Activated CD4-positive, alpha-beta T cell treated with anti-CD3 and anti-CD28 coated beads for 36 hours (primary cell): ENCODE measurements at places on chromosomes 16 and 17.
A peak's percentile ranks its signal among the peaks of the same experiment; 100 is the strongest.

- no peak for DNase-seq
Measured at GRCh38 chr17:65070620-65071019, 14.1 kb upstream of the GNA13 start.

- no peak for DNase-seq
Measured at GRCh38 chr17:66375121-66375520, 72.7 kb downstream of the PRKCA start.

DNA sequence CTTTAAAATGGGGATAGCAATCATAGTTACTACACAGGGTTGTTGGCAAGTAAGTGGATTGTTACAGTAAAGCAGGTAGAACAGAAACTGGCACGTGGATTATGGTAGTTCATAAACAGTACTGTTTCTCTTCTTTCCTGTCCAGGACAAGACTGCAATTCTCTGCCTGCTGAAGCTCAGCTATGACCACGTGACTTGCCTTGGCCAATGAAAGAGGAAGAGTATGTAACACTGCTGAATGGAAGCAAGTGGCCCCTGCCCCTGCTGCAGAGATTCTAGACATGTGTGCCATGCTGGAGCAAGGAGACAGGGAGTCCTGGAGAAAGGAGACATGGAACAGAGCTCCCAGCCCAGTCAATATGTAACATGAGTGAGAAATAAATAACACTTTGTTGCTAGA is 66.6 kb upstream of the TOX3 start:
- no peak for DNase-seq

DNA sequence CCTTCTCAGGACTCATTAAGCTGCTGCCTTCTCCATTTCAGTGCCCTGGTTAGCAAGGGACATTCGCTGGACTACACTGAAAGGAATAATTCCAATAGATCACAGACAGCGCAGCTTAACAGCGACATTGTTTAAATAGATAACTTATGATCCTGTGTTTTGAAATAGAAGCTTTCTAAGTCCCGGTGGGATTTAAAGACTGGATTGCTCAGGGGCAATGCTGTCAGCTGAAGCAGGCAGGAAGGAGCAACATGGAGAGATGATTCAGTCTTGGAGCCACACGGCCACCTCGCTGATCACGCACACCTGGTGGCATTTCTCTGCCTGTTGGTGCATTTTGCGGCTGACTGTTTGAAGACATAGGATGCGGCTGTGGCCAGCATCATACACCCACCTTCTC is 292.0 kb downstream of the FOXL1 start:
- no peak for DNase-seq

GRCh38 chr16:85507342-85507741 is 105.8 kb upstream of the GSE1 start:
- no peak for DNase-seq

DNA sequence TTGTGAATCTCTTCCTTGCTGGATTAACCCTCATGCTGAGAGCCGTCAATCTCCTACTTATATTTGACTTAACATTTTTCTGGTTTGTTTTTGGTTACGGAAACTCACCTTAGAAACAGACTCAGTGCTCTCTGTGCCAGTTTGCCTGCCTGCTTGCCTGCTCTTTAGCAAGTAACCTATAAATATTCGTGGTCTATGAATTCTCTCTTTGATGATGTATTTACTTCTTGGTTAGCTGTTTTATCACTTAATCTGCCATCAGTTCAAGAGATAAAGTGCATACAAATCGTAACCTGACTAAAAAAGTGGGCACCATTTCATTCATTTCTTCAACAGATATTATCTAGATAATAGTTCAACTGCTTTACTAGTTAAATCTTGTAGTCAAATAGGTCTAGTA is 26.7 kb downstream of the CYB5B start:
- no peak for DNase-seq

DNA sequence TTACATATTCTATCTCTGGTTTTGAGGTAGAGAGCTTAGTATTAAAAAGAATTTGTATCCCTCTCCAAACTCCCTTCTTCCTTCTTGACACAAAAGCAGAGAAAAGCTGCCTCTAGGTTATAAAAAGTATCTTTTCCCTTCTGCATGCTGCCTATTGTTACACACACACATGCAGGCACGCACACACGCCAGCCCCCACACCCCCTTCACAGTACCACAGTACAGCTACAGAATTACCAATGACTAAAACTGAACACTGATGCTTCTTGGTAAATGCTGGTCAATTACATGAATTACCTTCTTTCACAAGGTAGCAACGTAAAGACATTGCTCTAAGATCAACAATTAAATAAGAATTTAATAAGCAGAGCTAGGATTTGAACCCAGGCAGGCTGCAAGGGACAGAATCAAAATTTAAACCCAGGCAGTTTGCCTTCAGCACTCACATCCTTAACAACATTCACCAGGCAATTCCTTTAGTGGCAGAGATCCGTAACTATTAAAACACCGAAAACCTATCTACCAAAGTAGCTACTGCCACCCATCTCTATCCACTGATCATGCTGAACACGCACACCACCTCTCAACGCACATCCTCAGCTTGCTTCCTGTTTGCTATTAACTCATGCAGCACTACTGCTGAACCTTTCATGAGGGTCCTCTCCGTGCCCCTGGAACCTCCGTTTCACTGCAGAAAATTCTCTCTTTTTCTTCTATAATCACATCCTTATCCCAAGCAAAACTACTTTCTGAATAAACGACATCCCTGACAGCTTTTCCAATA is 37.8 kb downstream of the YWHAE start:
- peak; percentile 68 for DNase-seq

GRCh38 chr16:1461146-1461545 is 13.7 kb downstream of the CLCN7 start:
- DNase-seq, result no peak

- DNase-seq, result no peak
Measured at GRCh38 chr16:58847902-58848661, 114.0 kb upstream of the GOT2 start.

- DNase-seq, result no peak
Measured at GRCh38 chr17:35617505-35617904, 30.4 kb downstream of the AP2B1 start.

DNA sequence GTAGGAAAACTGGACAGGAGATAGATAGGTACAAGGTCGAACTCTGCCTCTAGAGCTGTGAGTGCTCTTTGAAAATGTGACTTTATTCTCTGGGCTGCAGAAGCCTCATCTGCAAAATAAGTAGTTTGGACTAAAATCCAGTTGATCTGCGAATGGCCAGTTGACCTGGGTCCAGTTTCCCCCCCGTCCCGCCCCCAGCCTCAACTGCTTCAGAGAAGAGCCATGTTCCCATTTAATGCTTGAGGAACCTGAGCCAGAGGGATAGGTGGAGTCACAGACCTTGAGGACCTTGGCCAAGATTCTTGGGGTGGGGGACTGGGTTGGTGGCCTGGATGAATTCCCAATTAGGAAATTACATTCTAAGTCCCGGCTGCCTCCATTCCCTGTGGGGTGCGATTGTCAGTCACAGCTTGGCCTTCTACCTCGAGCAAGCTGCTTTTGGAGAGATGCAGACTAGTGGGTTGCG is 14.1 kb downstream of the TBX2 start:
- DNase-seq, result no peak

DNA sequence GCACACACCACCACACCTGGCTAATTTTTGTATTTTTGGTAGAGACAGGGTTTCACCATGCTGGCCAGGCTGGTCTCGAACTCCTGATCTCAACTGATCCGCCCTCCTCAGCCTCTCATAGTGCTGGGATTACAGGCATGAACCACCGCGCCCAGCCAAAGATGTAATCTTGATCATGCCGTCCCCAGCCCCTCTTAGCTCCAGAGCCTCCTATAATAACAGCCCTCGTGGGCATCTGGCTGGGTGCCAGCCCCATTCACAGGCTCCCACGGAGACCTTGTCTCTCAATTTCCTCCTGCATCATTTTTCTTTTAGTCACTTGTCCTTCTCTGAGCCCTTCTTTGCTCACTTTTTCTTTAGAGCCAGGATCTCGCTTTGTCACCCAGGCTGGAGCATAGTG is 94.2 kb downstream of the KATNIP start:
- DNase-seq, result no peak

- no peak for DNase-seq
Measured at GRCh38 chr16:87229230-87230188, 87.7 kb downstream of the C16orf95 start.

DNA sequence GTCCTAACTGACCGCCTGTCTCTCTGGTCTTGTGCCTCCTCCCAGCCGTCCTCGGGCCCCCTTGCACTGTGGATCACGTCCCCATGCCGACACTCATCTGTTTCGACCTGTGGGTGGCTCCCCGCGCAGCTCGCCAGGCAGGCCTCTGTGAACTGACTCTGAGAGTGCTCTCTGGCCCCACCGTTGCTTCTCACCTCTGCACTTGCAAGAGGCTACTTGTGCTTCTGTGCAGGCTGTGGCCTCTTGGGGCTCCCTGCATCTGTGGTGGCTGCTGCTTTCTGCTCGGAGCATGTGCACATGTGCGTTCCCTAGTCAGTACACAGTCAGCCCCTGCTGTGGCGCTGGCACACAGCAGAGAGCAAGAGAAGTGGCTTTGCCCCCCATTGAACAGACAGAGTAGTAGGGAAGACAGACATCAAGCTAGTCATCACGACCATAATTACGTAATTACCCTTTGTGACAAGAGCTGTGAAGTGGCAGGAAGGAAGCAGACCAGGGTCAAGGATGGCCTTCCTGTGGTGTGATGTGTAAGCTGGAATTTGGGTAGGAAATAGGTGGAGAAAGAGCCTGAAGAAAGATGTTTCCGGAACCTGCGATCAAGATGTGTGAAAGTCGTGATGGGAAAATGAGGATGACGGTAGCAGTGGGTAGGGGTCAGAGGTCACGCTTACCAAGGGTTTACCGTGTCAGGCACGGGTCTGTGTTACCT is 256.0 kb upstream of the CACNG5 start:
- no peak for DNase-seq

DNA sequence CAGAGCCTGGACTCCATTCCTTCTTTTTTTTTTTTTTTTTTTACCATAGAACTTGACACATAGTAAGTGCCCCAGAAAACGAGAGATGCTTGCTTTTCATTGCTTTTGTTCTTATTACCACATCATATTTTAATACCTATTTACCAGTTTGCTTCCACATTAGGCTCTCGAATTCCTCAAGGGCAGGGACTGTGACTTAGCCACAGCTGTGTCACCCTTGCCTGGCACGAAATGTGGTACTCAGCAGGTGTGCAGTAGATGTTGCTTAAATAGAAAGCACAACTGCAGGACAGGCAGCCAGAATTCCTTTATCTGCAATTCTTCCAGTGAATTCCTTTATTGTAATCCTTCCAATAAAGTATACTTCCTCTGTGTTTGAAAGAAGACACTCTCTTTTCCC is 393.0 kb downstream of the HAPSTR1 start:
- no peak for DNase-seq

DNA sequence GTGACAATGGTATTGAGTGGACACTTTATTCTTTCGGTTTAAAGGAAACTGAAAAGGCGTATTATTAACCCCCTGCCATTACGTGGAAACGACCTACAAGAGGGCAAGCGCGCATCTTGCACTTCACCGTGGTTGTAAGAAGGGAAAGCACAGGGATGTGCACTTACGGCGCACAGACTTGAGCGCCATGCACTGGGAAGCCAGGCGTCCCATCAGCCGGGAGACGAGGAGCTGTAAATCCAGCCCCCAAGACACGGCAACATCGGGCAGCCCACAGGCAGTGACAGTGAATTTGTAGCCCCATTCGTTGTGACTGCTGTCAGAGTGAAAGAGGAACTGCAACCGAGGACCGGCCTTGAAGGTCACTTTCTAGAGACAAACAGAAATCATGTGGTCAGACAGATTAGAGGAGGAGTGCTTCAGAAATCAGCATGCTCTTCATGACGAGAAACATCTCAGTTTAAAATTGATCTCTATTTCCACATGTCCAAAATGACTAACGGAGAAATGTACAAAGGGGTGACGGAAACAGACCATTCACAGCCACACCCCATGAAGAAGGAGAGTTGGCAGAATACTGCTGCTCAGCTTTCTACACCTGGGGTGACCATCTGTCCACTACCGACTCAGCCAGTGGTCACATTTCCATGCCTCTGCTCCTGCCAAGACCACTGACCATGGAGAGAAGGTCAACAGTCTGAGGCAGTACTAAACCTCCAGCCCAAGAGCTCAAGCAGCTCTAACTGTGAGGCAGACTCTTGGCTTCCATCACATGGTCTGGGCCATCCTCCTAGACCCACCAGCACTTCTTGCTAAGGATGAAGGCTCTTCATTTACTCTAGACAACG is 68.6 kb downstream of the ZZEF1 start:
- DNase-seq, result no peak

DNA sequence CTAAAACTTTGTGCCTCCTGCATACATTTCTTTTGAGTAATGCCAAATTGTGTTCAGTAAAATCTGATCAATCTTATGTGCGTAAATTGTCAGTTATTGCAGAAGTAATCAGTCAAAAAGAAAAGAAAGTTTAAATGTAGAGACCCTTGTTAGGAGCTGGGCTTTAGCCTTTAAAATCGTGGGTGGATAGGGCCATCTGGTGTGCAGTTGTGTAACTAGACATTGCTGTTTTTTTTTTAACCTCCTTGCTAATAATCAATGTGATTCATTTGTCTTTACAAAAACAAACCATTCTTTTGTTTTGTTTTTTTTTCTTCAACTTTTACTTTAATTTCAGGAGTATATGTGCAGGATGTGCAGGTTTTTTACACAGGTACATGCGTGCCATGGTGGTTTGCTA is 5.3 kb upstream of the WWOX start:
- DNase-seq, result no peak

DNA sequence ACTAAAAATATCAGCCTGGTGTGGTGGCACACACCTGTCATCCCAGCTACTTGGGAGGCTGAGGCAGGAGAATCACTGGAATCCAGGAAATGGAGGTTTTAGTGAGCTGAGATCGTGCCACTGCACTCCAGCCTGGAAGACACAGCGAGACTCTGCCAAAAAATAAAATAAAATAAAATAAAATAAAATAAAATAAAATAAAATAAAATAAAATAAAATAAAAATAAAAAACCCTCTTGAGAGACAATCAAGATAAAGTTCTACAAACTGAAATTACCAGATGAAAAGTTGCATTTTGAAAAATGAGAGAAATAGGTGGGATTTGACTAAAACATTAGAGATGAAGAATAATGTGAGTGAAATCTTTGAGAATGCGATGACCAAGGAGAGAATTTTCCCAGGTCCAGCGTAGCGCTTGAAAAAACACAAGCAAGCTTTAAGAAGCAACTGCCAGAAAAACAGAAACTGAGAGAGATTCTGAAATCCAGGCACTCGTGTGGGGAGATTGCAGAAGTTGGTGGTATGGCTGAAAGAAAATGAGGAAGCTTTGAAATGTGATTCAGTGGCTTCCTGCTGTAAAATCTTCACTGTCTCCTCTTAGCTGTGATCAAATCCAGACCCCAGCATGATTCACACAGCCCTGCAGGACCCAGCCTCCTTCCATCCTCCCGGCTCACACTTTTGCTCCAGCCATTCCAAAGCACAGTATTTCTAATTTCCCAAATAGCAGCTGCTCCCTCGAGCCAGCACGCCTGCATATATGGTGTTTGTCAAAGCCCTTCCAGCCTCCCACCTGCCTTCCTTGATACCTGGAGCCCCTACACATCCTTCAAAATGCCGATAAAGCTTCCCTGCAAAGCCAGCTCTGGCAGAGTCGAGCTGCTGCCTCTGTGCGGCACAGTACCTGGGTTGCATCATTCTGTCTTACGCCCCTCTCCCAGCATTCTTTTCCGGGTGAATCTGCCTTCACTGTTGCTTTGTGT is 8.2 kb upstream of the CD300E start:
- DNase-seq, result no peak
